Progenitor cell of endocrine pancreas (in vitro differentiated cells): ENCODE measurements at places on chromosomes 4 and X.
A peak's percentile ranks its signal among the peaks of the same experiment; 100 is the strongest.

DNA sequence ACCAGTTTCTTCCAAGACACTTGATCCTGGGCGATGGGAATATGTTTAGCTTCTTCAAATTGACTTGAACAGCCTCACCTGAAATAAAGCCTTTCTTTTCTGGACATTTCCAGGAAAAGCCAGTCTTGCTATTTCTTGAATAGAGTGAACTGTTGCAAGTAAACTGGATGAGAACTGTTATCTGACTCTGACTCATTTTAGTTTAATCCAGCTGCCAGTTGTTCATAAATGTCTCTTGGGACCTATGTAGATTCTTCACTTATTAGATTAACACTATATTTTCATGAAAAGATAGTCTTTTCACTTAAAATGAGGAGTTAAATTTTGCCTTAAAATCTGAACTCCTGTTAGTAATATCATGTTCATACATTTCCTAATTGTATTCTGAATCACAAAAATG is 615.4 kb upstream of the GALNT7 start:
- H3K4me3 ChIP-seq = no peak overlapping the region
- H3K4me1 ChIP-seq = no peaks in the 10 kb centered on the region
- H3K27me3 ChIP-seq = no peaks in the 10 kb centered on the region
- H3K36me3 ChIP-seq = no peaks in the 10 kb centered on the region
- DNase-seq = no peak
- H3K27ac ChIP-seq = no peak overlapping the region

DNA sequence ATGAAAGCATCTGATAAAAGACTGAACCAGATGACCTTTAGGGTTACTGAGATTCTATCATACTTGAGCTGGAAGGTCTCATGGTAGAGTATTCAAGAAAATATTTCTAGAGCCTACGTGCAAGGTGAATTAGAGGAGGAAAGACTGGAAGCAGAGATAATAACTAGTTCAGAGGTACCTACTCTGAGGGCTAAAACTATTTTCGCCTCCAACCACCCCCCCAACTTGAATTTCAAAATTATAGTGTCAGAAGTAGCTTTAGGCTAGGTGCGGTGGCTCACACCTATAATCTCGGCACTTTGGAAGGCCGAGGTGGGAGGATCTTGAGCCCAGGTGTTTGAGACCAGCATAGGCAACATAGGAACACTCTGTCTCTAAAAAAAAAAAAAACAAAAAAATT is 30.9 kb downstream of the NLGN3 start:
- H3K27me3 ChIP-seq = no peaks in the 10 kb centered on the region
- H3K4me1 ChIP-seq = peaks cover 8% of the 10 kb centered on the region
- no peak overlapping the region for H3K4me3 ChIP-seq
- no peak for DNase-seq
- no peak overlapping the region for H3K27ac ChIP-seq

DNA sequence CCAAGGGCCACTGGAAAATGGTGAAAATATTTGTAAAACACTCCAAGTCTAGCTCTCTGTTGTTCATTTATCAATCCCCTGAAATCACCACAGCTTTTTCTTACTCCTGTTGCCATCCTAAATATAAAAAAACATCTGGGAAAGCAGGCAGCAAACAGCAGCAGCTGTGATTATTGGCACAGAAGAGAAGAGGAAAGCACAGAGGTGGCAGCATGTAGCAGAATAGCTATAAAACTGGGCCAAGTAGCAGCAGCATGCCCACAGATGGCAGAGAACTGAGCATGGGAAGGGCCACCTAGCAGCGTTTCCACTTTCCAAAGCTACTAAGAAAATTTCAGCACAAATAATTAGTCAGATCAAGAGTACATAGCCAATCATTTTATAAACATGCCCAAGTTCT is 307.2 kb downstream of the SLC7A11 start:
- H3K27me3 ChIP-seq = no peaks in the 10 kb centered on the region
- no peaks in the 10 kb centered on the region for H3K36me3 ChIP-seq
- H3K4me3 ChIP-seq = no peak overlapping the region
- H3K27ac ChIP-seq = peak overlapping the region; percentile 36
- H3K4me1 ChIP-seq = no peaks in the 10 kb centered on the region
- DNase-seq = no peak

DNA sequence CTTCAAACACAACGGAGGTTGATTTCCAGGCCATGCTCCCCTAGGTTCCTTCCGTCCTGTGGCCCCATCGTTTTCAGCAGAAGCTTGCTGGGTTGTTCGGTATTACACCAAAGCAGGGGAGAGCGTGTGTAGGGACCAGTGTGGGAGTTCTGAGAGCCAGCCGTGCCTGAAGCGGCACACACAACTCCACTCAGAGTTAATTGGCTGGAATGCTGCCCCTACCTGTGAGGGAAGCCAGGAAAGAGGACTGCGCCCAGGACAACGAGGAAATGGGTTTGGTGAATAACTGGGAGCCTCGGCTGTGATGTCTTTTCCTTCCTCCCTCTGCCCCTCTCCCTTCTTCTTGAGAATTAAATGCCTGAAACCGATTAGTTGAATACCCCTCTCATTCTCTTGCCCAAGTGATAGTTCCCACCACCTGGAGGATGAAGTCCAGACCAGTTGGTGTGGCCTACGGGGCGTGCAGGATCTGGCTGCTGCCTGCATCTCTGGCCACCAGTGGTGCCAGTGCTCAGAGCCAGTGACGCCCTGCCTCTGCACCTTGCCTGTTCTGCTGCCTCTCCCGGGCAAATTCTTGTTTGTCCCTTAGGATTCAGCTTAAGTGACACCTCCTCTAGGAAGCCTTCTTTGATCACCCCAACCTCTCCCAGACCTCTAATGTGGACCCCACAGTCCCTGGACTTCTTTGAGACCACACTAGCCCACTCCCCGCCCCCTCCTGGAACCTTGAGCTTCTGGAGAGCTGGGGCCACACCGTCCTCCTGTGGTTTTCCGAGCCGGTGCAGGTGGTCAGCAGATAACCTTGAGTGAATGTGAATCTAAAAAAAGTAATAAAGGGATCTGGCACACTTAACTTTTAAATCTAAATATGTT is 33.6 kb downstream of the TBC1D14 start:
- H3K27ac ChIP-seq = peak overlapping the region; percentile 82
- H3K4me3 ChIP-seq = no peak overlapping the region
- H3K4me1 ChIP-seq = peaks cover 23% of the 10 kb centered on the region
- DNase-seq = no peak

- no peak overlapping the region for H3K4me3 ChIP-seq
- H3K4me1 ChIP-seq = peaks cover 7% of the 10 kb centered on the region
- DNase-seq = no peak
- peak overlapping the region; percentile 83 for H3K27ac ChIP-seq
- no peaks in the 10 kb centered on the region for H3K27me3 ChIP-seq
Measured at GRCh38 chr4:48225368-48226141, 44.1 kb downstream of the TEC start.

GRCh38 chrX:107683124-107683895 is 55.0 kb downstream of the PRPS1 start:
- H3K27ac ChIP-seq = no peak overlapping the region
- H3K27me3 ChIP-seq = peaks cover 19% of the 10 kb centered on the region
- no peak for DNase-seq
- H3K36me3 ChIP-seq = no peaks in the 10 kb centered on the region

- no peak overlapping the region for H3K4me3 ChIP-seq
- H3K27ac ChIP-seq = no peak overlapping the region
- H3K4me1 ChIP-seq = no peaks in the 10 kb centered on the region
- H3K27me3 ChIP-seq = no peaks in the 10 kb centered on the region
- DNase-seq = no peak
Measured at GRCh38 chr4:109051054-109051453, 251.4 kb downstream of the COL25A1 start.

DNA sequence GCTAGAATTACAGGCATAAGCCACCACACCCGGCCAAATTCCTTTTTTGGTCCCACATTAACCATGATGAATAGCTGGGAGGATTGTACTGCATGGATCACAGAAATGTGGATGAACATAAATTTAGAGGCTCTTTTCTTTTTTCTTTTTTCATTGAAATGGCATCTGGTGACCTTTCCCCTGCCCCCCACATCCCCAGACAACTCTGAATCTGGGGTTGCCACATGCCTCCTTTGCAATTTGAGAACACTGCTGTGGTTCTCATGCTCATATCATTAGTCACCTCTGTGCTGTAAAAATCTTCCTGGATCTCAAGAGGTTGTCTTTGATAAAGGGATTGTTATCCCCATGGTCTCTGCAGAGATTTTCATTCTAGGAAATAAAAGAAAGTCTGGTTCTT is 22.8 kb upstream of the FMR1NB start:
- H3K4me1 ChIP-seq = no peaks in the 10 kb centered on the region
- H3K27me3 ChIP-seq = no peaks in the 10 kb centered on the region
- H3K27ac ChIP-seq = no peak overlapping the region

GRCh38 chr4:7301846-7302630 is 109.7 kb downstream of the SORCS2 start:
- no peaks in the 10 kb centered on the region for H3K36me3 ChIP-seq
- DNase-seq = no peak
- H3K4me1 ChIP-seq = peaks cover 5% of the 10 kb centered on the region
- peaks cover 49% of the 10 kb centered on the region for H3K27me3 ChIP-seq
- no peak overlapping the region for H3K27ac ChIP-seq
- no peak overlapping the region for H3K4me3 ChIP-seq

GRCh38 chrX:40887476-40887875 is 152.1 kb upstream of the MED14 start:
- no peak overlapping the region for H3K27ac ChIP-seq
- no peaks in the 10 kb centered on the region for H3K36me3 ChIP-seq
- DNase-seq = no peak
- H3K4me1 ChIP-seq = peaks cover 1% of the 10 kb centered on the region

- H3K27me3 ChIP-seq = no peaks in the 10 kb centered on the region
- peak within 1 kb of the TSS; percentile 97 for H3K4me3 ChIP-seq
- H3K27ac ChIP-seq = peak within 1 kb of the TSS; percentile 99
Measured at GRCh38 chrX:115560978-115561604, at the start of gene PLS3. TSS of gene PLS3 (plus strand) at chrX:115561174. CDS start at chrX:115610251, 49,077 bp downstream.

DNA sequence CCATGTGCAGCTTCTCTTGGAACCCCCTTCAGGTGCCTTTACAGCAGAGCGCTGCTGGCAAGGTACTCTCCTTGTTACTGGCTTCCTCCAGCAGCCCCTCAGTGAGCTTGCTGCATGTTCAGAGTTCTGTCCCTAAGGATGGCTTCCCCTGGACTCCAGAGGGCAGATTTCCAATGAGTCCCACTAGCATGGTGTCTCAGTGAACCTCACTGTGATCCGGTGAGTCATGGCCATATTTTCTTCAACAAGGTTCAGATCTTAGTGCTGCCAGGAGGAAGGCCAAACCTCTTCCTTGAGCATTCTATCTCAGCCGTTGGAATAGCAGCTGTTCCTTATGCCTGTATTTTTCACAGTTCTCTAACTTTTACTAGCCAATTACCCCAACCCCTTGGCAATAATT is 98.8 kb downstream of the CASK start:
- no peak for DNase-seq
- peaks cover 12% of the 10 kb centered on the region for H3K4me1 ChIP-seq
- H3K27ac ChIP-seq = no peak overlapping the region
- no peak overlapping the region for H3K4me3 ChIP-seq

DNA sequence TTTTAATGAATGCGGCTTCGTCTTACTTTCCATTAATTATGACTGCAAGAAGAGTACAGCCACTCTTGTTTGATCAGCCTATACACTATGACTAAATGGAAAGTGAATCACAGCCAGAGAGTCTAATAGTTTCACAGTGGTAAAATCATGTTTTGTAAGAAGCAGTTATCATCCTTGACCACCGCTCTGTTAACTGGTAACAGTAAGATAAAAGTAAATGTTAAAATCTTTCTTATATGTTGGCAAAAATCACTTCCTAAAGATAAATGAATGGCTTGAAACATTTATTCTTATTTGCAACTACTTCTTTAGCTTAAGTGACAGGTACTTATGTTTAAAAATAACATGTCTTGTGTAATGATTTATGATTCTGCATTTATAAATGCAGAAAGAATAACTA is 13.2 kb downstream of the GALNT7 start:
- no peak overlapping the region for H3K27ac ChIP-seq
- H3K4me1 ChIP-seq = peaks cover 3% of the 10 kb centered on the region

GRCh38 chrX:102840871-102841705 is 96.0 kb upstream of the RAB40AL start:
- no peak overlapping the region for H3K4me3 ChIP-seq
- no peaks in the 10 kb centered on the region for H3K27me3 ChIP-seq
- no peaks in the 10 kb centered on the region for H3K4me1 ChIP-seq
- no peak for DNase-seq
- H3K27ac ChIP-seq = no peak overlapping the region

DNA sequence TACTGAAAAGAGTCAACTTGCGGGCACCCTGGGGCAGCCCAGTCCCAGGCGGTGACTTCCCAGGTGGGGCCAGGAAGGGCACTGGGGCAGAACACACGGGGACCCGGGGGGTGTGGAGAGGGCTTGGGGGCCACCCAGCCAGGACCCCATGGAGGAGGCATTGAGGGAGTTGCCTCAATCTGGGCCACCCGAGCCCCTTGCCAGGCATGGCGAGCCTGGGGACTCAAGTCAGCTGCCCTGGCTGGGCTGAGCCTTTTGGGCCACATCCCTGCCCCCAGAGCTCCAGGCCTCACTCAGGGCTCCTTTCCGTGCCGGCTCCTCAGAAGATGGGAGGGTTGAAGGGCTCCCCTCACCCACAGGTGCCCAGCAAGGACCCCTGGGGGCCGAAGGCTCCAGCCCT is 6.6 kb upstream of the CPLX1 start:
- H3K4me3 ChIP-seq = no peak overlapping the region
- H3K36me3 ChIP-seq = no peaks in the 10 kb centered on the region
- peaks cover 26% of the 10 kb centered on the region for H3K27me3 ChIP-seq

DNA sequence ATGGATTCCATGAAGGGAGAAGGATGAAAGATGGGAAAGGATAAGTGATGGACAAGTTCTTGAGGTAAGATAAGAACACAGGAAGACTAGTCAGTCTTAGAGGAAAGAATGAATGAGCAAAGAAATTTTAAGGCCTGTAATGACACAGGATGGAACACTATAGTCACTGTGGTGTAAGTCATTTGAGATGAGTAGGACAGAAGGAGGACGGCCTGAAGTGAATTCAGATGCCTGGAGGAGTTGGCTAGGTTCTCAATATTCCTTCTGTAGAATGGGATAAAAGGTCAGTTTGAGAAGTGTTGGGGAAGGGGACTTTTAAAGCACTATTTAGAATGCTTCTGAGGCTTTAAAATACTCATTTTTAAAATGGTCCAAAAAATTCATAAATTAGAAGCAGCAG is 3.9 kb downstream of the MSMO1 start:
- H3K4me1 ChIP-seq = peaks cover 30% of the 10 kb centered on the region
- H3K4me3 ChIP-seq = peak overlapping the region; percentile 69

DNA sequence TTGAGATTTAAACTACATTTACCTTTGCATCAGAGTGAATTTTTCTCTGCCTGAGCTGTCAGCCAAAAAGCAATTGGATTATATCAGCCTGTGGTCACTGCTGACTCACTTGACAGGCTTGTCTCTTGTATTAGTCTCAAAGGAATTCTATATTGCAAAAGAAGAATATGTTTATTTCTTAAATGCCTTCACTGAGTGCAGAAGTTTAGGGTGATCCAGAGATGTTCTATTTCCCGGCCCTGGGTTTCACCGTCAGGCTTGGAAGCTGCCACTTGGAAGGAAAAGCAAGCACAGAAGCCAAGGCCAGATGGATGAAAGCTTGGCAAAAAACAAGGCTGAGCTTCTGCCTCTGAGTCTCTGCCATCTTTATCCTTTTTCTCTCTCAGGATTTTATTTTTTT is 80.9 kb downstream of the FAM114A1 start:
- H3K4me1 ChIP-seq = peaks cover 6% of the 10 kb centered on the region
- no peak for DNase-seq
- no peak overlapping the region for H3K4me3 ChIP-seq
- peaks cover 8% of the 10 kb centered on the region for H3K36me3 ChIP-seq
- H3K27ac ChIP-seq = no peak overlapping the region
